ENCODE measurements at places on chromosomes 16 and 17. TPM values are rescaled to one million over a fixed set of nuclear protein-coding genes. Genes with fewer than 3 reads are reported as not detected.

- peak; percentile 69 for ATAC-seq
Observed at GRCh38 chr17:51820252-51820651, 338.3 kb downstream of the CA10 start.

GRCh38 chr17:39949028-39949427 lies 13.8 kb upstream of the GSDMA start:
- no peak for ATAC-seq

DNA sequence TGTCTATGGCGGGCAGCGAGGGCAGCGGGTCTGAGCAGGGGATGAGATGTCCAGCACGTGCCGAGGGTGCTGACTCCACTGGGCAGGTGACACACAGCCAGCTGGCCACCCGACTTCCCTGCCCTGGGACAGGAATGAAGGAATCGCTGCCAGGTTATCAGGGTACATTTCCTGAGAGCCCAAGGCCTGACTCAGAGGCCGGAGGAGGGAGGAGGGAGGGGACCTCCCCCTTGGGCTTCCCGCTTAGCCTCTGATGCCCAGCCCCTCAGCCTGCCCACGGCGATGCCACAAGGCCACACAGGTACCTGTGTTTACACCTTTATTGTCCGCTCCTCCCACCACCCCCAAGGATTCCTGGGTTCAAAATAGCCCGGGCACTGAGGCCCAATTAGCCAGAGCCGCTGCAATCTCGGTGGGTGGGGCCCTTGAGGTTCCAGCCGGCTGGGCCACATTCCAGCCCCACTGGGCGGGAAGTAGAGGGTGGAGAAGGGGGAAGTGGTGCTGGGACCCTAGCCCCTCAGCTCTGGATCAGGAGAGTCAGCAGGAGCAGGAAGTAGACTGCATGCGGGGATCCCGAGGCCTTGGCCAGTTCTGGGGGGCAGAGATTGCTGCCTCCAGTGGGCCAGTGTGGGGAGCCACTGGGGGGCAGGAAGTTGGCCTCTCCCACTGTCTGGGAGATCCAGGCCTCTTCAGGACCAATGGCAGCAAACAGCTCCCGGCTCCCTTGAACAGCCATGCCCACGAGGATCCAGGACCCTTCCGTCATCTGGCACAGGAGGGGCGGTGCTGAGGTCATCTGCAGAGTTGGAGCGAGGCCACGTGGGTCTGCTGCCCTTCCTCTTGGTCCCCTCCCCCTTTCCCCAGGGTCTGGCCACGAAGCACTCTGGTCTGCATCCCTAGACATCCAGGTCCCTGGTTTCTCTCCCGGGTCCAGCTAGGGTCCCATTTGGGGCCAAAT lies 3.4 kb upstream of the PRSS8 start:
- ATAC-seq = no peak

DNA sequence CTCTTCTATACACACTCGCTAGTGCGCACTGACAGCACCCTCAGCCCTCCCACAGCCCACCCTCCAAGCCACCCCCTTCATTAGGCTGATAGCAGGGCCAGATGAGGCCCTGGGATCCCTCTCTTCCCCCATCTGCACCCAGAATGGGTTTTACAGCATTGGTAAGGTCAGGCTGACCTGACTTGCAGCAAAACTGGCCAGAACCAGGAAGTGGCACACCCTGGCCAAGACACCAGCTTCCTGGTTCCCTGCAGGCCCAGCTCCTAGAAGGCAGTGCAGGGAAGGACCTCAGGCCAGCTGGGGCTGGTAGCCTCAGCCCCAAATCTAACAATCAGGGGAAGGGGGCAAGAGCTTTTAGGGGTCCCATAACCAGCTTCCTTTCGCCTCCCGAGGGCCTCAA lies 50.0 kb upstream of the MRPS23 start:
- ATAC-seq = no peak

GRCh38 chr17:17506893-17507464 lies 10.8 kb upstream of the RASD1 start:
- ATAC-seq = no peak

DNA sequence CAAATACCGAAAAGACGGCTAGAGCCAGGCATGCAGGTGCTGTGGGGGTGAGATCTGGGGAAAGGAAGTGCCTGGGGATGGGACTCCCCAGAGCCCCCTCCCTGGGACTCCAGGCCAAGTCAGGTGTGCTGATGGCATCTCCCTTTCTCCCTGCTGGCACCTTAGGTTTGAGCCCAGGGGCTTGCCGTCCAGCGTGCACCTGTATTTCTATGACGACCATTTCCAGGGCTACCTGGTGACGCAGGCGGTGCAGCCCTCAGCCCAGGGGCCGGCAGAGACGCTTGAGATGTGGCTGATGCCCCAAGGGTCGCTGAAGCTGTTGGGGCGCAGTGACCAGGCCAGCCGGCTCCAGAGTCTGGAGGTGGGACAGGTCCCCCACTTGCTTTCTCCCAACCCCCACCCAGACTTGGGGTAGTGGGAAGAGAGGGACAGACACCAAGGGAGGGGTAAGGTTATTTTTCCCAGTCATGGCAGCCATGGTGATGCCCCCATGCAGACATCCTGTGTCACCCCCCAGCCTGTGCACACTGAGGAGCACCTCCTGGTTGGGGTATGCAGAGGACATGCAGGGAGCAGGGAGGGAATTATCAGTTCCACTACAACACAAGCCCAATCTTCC lies 11.1 kb downstream of the XYLT2 start:
- no peak for ATAC-seq

DNA sequence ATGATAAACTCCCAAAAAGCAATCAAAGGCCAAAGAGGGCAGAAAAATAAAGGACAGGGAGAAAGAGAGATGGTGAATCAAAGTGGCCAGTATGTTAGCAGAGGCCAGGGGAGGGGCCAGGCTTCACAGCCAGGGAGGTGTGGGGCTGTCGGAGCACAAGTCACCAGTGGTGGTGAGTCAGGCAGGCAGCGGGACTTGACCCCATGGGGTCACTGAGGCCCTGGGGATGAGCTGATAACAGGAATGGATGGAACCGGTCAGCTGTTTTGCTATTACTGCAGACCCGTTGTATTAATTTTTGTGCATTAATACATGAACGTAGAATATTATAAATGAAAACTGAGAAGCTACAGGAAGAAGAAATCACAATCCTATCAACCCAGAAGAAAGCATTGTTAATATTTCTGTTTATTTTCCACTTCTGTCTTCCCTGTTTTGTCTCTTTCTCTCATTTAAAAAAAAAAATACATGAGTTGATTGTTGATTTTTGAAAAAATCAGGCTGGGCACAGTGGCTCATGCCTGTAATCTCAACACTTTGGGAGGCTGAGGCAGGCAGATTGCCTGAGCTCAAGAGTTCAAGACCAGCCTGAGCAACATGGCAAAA lies 106.9 kb downstream of the SOCS1 start:
- no peak for ATAC-seq

- no peak for ATAC-seq
Observed at GRCh38 chr17:58960068-58960467, 146.6 kb downstream of the TRIM37 start.

DNA sequence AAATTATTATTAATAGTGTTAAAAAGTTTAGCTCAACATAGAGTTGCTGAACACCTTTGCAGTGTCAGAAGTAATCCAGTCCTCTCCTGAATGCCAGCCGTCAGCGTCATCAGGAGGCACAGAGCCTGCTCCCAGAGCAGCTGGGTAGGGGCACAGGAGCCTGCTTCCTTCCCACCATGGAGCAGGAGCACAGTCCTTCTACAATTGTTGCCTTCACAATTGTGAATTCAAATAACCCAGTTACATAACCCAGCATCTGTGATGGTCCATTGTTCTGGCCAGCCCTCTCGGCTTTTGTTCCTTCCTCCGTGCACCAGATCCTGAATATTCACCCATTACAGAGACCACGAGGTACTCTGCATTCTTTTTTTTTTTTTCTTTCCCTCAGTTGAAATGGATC lies 393.9 kb upstream of the MAF start:
- no peak for ATAC-seq

DNA sequence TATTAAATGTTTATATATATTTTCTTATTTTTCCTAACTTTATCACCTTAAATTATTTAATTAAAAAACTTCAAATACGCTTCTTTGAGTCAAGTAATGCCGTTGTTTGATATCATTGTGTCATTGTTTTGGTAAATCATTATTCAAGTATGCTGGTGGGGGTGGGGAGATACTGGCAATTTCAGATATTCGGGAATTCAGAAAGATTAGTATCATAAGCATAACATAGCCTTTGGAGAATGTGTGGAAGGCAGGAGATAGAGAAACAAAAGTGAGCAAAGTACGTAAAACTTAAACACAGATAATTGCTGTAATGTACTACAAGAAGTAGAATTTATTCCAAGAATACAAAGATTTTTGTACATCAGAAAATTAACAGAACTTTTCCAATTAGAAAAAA lies 49.8 kb downstream of the TANC2 start:
- ATAC-seq = no peak

DNA sequence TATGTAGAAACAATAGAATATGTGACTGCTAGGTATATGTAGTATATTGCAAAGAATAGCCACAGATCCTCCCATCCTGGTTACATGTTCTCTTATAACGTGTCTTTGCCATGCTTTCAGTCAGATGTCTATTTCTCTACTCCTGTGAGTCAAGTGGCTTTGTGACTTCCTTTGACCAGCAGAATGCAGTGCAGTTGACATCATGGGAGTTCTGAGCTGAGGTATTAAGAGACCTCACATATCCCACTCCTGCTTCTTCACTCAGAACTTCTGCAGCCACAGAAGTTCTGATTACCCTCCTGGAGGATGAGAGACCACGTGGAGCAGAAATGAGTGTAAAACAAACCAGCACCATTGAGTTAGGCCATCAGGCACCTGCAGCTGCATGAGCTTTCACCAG lies 222.5 kb downstream of the PRKCA start:
- peak; percentile 83 for ATAC-seq

- no peak for ATAC-seq
Observed at GRCh38 chr17:19269106-19269505, 31.9 kb downstream of the EPN2 start.

GRCh38 chr17:56982312-56982711 lies 4.4 kb downstream of the SCPEP1 start:
- no peak for ATAC-seq

- no peak for ATAC-seq
Observed at GRCh38 chr17:6714315-6714874, 1.2 kb upstream of the SLC13A5 start.

DNA sequence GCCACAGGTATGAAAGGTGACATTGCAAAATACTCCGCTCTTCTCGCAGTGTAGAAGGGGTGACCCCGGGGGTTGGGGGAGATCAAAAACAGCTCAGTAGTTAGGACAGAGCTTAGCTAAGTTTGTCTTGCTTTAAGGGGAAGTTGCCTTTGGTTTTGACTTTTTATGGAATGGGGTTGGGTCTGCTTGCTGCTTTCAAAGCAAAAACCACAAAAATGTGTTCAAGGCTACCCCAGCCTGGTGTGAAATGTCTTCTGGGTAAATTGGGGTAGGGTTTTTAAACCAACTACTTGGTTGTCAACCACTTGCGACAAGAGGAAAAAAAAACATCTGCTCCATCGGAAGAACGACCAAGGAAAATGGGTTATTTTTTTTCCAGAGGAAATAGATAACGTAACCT lies 6.2 kb downstream of the FUS start:
- no peak for ATAC-seq

ZFP90 gene
- 30.5 TPM for total RNA-seq

CLEC3A gene
- total RNA-seq = not detected

TBC1D3D gene
- total RNA-seq = 3.7 TPM

SLC12A3 gene
- not detected for total RNA-seq

ITGA2B gene
- total RNA-seq = 3.7 TPM

ZFP1 gene
- 16.9 TPM for total RNA-seq

CASKIN1 gene
- total RNA-seq = 6.6 TPM

FTO gene
- 54.1 TPM for total RNA-seq

DVL2 gene
- total RNA-seq = 77.5 TPM

FOXJ1 gene
- not detected for total RNA-seq

Measured in activated T-helper 17 cell treated with anti-CD3 and anti-CD28 coated beads, Interleukin-2, amount 50 U/mL, for 72 hours (primary cell).